ENCODE measurements at places on chromosomes 2 and 18.

- DNase-seq: no peak
Measured at GRCh38 chr18:32366586-32367538, 103.8 kb downstream of the GAREM1 start.

DNA sequence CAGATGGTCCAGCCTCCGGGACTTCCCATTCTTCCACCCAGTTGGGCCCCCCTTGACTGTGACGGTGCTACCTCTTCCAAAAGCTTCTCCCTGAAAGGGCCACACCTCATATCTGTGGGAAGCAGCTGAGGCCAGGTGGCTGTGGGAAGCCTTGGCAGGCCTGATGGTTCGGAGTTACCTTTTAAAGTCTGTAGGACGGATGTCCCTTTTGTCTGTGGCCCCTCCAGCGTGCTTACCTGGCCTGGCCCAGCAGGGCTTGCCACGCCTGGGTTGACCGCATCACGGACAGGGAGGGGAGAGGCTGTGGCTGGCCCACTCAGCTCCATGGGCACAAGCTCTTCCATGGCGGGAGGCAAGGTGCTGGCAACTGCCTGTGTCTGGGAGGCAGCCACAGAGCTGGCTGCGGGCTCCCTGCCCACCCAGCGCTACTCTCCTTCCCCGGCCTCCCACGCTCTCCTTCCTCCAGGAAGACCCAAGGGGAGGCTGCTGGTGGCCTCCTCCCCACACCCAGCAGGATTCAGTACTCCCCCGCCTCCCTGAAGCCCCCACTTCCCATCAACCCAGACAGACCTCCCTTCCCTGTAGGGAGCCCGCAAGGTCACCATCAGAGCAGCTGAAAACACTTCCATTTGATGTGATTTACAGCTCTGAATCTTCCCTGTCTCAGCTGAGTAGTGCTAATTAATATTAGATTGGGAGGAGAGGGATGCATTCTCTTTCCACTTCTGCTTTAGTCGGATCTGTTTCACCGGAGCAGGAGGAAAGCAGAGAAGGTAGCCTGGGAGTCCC is 52.8 kb downstream of the EDAR start:
- DNase-seq: no peak

DNA sequence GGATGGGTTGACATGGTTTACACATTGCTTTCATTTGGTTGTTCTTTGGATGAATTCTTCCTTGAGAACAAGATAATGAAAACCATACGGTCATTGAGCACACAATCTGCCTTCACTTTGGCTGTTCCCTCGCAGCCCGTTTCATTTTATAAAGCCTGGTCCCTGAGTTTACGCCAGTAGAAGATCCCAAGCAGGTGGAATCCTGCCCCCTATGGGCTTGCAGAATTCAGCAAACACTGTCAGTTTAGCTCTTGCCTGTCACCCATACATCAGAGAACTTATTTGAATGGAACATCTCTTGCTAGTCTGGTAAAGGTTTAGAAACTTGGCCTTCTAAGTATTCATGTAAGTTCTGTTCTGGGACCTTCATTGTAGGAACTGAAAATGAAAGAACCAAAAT is 666.4 kb upstream of the ZEB2 start:
- no peak for DNase-seq

- DNase-seq: no peak
Measured at GRCh38 chr2:24749069-24749691, 44.0 kb downstream of the PTRHD1 start.

- DNase-seq: peak; percentile 58
Measured at GRCh38 chr2:147442816-147443215, 402.0 kb upstream of the ACVR2A start.

GRCh38 chr2:99850084-99850710 is 292.2 kb downstream of the AFF3 start:
- DNase-seq: no peak

GRCh38 chr2:101692041-101692440 is 5.5 kb upstream of the MAP4K4 start:
- no peak for DNase-seq

- DNase-seq: peak; percentile 48
Measured at GRCh38 chr2:105328281-105329196, 996 bp downstream of the TGFBRAP1 start.

DNA sequence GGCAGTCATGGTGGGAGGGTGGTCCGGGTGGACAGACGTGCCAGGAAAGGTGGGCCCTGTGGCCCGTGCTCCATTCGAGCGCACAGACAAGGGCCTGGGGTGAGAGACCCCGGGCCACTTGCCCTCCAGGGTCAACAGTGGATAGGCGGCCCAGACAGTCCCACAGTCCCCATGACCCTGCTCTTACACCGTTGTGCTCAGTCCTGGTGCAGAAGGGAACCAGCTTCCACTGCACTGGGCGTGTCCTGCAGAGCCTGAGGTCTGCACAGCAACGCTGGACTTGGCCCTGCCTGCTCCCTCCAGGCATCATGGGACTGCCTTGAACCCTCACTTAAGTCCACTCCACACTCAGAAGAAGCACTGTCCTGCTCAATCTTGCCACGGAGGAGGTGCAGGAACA is 52.0 kb downstream of the PXDN start:
- no peak for DNase-seq

GRCh38 chr2:238108423-238109183 is 8.5 kb downstream of the ESPNL start:
- DNase-seq: no peak

- no peak for DNase-seq
Measured at GRCh38 chr2:152155209-152155608, 20.4 kb downstream of the STAM2 start.

DNA sequence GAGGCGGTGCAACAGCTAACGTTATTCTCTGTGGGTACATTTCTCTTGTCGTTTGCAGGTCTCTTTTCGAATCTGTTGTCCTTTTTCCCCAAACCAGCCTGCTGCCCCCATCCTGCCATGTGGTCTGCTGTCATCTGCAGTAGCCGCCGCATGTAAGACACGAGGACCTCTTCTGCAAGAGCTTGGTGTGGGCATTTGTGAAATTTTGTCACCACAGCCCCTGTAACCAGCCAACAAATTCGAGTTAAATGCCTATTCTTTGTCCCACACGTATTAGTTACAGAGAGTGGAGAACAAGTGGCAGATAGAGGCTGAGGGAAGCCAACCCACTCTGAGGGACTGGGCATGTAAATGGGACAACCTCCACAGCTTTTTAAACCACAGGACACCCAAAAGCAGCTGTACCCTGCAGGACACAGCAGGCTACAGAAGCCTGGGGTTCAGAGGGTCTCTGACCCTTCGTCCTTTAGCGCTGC is 35.0 kb downstream of the ITGA6 start:
- DNase-seq: no peak

- DNase-seq: peak; percentile 30
Measured at GRCh38 chr2:171964308-171964707, 35.4 kb upstream of the METAP1D start.
